GM12891 (cell line): ENCODE measurements at places on chromosomes 4 and X.

- no peak for DNase-seq
Observed at GRCh38 chr4:25378437-25378743, 1.3 kb downstream of the ANAPC4 start.

- DNase-seq, result no peak
Observed at GRCh38 chrX:151363316-151363715, 33.7 kb upstream of the VMA21 start.

DNA sequence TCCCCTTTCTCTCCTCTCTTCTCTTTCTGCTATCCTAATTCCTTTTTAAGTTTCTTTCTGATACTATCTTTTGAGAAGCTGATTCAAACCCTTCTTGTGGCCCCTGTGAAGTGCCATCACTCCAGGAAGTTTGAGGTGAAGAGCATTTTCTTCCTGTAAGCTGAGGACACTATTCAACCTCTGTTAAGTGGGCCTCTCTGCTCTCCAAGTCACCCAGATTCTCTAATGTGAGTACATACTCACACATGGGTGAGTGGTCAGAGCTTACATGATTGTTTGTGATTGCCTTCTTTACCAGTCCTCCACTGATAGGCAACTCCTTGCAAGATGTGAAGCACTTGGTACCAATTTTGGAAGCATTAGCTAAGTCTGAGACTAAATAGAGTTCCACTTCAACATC is 18.4 kb upstream of the SMIM10L2A start:
- no peak for DNase-seq

DNA sequence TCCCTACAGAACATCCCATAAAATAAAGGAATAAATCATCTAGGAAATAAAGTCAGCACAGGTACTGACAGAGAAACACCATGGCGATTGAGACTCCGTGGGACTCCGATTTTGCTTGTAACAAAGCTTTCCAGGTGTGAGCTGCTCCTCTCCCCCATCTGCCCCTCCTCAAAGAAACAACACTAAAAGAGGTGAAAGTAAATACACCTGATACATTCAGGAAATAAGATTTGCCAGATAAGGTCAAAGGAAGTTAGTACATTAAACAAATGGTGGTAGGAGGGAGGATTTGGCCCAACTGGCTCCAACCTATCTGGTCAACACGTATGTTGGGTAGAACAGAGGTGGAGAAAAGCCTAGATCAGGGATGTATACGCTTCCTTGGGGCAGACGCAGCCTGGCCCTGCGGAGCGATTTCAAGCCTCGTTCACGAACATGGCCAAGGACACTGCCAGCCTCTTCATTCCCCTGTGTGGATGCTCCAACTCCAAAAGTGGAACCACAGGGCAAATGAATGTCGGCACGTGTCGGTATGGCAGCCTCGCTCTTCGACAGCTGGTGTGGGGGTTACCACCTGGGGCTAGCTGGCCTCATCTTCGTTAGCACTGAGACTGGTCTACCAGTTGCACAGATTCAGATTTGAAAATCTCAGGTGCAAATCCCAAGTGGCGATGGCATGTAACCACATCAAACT is 162.5 kb downstream of the AFAP1 start:
- no peak for DNase-seq

DNA sequence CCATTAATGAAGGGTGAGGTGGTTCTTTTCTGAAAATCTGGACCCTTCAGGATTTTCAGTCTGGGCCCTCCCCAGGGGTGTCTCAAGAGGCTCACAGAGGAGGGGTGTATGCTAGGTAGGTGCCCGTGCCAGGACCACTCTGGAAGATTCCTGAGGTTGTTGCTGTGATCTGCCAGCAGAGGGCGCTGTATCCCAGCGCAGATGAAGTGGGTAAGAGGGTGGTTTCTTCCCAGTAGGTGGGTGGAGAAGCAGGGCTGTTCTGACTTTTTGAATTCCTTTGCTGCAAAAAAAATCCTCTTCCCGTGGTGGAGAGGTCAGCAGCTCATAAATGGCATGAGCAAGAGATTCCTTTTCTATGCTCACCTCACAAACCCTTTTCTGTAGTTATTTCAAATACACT is 51.1 kb downstream of the SCML1 start:
- peak; percentile 33 for DNase-seq

DNA sequence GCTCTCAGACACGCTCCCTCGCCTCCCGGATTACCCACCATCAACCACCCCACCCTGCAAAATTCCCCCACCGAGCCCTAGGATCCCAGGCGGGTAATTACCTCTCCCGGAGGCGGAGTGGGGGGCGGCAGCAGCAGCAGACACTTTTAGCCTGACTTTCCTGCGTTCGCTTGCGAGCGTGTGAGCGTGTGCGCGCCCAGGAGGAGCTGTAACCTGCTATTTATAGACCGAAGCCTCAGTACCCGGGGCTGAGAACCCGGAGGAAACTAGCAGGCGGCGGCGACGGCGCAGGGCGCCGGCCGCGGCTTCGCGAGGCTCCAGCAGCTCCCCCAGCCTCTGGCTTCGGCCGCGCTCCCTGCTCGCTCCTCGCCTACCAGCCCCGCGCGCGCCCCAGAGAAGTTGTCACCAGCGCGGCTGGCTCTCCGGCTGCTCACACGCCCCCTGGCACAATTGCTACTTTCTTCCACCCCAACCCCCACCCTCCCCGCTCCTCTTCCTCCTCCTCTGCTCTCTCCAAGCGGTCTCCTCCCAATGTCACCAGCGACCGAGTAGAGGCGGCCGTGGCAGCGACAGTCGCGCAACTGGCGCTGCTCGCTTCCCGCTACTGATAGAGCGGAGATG is at the start of gene INPP4B:
Gene INPP4B (minus strand): TSS at position 194 of the 621 bp plus-strand sequence.
- no peak for DNase-seq

- DNase-seq, result no peak
Observed at GRCh38 chrX:10083809-10084208, 73.0 kb upstream of the CLCN4 start.

GRCh38 chr4:23993373-23993772 is 103.5 kb upstream of the PPARGC1A start:
- DNase-seq, result no peak

DNA sequence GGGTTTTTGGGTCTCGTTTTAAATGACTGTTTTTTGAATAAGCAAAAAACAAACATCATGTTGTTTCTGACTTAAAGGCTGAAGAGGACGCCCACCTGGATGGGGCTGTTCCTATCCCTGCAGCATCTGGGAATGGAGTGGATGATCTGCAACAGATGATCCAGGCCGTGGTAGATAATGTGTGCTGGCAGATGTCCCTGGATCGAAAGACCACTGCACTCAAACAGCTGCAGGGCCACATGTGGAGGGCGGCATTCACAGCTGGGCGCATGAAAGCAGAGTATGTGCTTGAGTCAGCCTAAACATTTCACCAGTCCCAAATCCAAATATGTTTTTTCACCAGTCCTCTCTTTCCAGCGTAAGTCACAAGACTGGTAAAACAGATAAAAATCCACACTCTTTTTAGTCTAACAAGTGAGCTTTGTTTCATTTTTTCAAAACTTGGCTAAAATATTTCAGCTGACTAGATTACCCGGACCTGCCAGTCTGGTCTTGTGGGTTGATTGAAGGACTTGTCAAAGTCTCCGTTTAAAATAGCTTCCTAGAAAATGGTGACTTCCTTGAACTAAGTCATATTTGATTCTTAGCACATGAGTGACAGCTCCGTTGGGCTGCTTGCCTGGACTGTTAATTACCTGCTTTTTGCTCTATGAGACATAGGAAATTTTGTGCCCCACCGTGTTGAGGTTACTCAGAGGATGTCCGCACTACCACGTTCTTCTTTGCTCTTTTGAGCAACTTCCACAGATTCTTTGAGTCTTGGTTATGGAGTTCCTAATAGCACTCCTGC is 20.8 kb downstream of the ENOPH1 start:
- DNase-seq, result no peak

DNA sequence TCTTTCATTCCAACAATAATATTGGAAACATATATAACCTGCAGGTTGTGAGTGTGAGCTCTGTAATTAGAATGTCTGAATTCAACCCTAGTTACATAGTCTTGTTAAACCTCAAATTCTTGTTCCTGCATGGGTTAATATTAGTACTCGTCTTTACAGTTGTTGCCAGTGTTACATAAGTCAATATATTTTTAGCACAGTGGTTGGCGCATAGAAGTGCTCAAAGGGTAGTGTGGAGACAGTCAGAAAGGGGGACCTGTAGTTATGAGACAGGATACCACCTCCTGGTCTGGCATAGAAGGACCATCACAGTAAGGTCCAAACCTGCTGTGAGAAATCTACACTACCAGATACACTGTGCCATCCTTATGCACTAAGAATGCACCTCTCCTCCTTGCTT is 1045.9 kb upstream of the SLIT2 start:
- DNase-seq, result no peak

GRCh38 chrX:97398030-97398551 is 514.4 kb downstream of the RPA4 start:
- DNase-seq, result no peak

GRCh38 chr4:101753721-101754120 is 36.8 kb upstream of the BANK1 start:
- DNase-seq, result no peak

- no peak for DNase-seq
Observed at GRCh38 chr4:141275834-141276233, 55.1 kb downstream of the ZNF330 start.

DNA sequence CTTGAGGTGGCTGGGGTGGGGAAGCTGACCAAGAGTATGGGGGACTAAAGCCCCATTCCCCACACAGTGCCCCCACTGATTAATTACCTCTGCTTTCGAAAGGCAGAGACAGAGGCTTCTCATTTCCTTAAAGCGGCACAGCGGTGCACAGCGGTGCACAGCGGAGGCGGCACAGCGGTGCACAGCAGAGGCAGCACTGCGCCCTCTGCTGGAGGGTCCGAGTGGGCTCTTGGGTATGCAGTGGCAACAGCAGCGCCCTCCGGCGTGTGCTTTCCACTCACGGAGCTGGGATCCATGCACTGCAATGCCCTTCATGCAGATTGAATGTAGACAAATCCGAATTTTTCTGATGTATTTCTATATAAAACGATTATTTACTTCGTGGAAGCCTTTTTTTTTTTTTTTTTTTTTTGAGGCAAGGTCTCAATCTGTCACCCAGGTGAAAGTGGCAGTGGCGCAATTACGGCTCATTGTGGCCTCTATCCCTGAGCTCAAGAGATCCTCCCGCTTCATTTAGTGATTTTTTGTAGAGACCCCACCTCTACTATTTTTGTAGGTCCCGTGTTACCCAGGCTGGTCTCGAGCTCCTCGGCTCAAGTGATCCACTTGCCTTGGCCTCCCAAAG is 19.7 kb upstream of the PRPS2 start:
- DNase-seq, result peak; percentile 20

- no peak for DNase-seq
Observed at GRCh38 chr4:47747211-47747610, 90.7 kb downstream of the CORIN start.

DNA sequence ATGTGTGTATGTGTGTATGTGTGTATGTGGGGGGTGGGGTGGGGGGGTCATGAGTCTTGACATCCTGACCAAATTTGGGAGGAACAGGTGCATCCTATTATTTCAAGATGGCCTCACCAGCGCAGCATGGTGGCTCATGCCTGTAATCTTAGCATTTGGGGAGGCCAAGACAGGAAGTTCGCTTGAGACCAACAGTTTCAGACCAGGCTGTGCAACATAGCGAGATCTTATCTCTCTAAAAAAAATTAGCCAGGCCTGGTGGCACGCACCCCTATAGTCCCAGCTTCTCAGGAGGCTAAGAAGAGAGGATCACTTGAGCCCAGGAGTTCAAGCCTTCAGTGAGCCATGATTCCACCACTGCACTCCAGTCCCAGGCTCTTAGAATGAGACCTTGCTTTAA is 47.0 kb upstream of the DHRSX start:
- DNase-seq, result no peak

GRCh38 chr4:152738827-152739226 is 40.7 kb downstream of the TIGD4 start:
- DNase-seq, result no peak

DNA sequence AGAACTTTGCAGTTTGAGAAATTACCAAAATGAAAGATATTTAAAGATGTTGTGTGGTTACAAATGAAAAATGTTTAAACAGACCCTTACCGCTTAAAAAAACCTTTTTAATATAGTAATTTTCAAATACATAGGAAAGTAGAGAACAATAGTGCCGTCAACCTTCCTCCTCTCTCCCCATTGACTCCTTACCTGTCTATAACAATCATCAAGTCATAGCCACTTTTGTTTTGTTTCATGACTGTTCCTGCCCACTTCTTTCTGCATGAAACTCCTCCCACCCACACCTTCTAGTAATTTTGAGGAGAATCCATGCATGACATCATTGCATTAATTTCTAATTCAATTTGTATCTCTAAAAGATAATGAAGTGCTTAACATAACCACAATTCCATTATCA is 76.5 kb upstream of the ATP8A1 start:
- DNase-seq, result no peak

- no peak for DNase-seq
Observed at GRCh38 chr4:73662709-73663546, 42.7 kb upstream of the RASSF6 start.

- DNase-seq, result no peak
Observed at GRCh38 chr4:69717778-69718177, 42.6 kb downstream of the SULT1B1 start.

DNA sequence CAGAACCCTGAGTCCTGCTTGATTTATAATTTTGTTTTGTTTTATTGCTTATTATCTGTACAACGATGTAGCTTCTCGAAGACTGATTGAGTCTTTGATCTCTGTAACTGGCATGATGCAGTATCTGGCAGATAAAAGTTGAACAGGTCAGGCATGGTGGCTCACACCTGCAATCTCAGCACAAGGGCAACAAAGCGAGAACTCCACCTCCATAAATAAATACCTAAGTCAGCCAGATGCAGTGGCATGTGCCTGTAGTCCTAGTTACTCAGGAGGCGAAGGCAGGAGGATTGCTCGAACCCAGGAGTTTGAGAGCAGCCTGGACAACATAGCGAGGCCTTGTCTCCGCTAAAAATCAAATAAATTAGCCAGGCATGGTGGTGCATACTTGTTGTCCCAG is 15.7 kb upstream of the WDR19 start:
- no peak for DNase-seq

- no peak for DNase-seq
Observed at GRCh38 chr4:61533140-61533539, 333.0 kb downstream of the ADGRL3 start.

GRCh38 chr4:114642173-114642780 is 43.7 kb downstream of the UGT8 start:
- no peak for DNase-seq
